ENCODE measurements at places on chromosomes 4 and X.

- no peak for DNase-seq
These were observed 82.6 kb downstream of the HADH start for GRCh38 chr4:108072300-108072699.

DNA sequence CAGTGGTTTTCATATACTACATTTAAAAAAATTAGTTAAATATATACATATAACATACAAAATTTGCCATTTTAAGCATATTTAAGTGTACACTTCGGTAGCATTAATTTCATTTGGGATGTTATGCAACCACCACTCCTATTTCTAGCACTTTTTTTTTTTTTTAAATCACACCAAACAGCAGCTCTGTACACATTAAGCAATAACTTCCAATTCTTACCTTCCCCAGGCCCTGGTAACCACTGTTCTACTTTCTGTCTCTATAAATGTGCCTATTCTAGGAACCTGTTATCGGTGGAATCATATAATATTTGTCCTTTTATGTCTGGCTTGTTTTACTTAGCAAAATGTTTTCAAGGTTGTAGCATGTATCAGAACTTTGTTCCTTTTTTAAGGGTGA is 39.1 kb downstream of the TMEM164 start:
- peak; percentile 31 for DNase-seq

DNA sequence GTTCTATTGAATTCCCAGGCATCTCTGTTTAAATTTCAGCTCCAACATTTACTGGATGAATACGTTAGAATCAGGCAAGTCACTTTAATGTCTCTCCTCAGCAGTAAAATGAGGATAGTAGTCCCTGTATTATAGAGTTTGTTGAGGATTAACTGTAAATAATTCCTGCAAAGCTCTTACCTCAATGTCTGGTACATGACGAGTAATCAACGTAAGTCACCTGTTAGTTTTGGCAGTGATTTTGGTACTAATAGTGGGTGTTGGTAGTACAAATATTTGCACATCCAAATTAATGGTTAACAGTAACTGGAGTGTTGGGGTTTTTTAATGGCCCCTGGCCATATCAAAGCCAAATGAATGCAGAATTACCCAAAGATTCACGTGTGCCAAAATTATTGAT is 189.8 kb upstream of the GALNT7 start:
- DNase-seq: no peak

GRCh38 chrX:119760026-119760877 is 1.9 kb downstream of the SOWAHD start:
- DNase-seq: no peak

DNA sequence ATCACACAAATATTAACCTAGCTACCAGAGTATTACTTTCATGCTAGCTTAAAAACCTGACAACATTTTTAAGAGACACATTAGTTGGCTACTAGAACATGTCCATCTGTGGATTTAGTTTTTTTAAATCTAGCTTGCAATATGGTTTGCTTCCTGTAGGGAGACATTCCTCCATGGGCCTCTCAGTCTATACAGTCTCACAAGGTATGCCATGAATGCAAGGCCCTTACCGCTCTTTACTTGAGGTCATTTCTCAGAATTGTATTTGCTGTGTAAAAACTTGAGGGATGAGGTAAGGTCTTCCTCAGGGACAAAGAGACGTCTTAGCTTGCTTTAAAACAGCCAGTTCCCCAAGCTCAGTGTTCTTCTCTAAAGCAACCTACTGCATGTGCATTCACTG is 26.9 kb downstream of the UBA6 start:
- no peak for DNase-seq

GRCh38 chrX:118350221-118350620 is 4.3 kb downstream of the WDR44 start:
- DNase-seq: peak; percentile 29

DNA sequence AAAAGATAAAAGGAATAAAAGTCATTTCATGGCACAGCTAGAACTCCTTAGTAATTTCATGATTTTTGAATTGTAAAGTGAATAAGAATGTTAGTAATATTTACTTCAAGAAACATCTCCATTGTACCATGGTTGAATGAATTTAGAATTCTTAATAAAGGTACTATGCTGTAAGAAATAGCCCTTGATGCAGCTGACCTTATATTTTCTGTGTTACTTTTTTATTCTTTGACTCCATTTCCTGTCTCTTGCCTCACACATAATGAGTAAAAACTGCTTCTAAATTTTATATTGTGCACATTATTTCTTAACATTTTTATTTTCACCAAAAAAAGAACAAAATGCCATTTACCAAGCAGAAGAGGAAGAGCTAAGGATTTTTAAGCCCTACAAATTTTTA is 81.9 kb upstream of the PDHA2 start:
- no peak for DNase-seq

GRCh38 chrX:30308263-30309138 is 689 bp downstream of the NR0B1 start:
- no peak for DNase-seq

DNA sequence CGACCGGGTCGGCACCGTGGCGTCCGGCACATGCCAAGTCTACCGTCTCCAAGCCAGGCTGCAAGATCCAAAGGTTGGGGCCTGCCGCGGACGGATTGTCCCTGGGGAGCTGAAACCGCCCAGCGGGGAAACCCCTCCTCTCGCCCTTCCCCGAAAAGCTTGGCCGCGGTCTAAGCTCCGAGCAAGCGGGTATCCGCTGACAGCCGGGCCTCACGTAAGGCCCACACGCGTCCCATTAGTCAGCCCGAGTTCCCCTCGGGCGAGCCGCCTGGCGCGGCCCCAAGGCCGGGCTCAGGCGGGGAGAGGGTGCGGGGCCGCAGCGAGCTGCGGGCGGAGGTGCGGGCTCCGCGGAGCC is 6.8 kb upstream of the BCOR start:
- DNase-seq: no peak

- DNase-seq: no peak
These were observed 715.2 kb upstream of the HTR2C start for GRCh38 chrX:113868711-113869110.

GRCh38 chr4:105686571-105686970 is 21.9 kb downstream of the INTS12 start:
- DNase-seq: no peak

DNA sequence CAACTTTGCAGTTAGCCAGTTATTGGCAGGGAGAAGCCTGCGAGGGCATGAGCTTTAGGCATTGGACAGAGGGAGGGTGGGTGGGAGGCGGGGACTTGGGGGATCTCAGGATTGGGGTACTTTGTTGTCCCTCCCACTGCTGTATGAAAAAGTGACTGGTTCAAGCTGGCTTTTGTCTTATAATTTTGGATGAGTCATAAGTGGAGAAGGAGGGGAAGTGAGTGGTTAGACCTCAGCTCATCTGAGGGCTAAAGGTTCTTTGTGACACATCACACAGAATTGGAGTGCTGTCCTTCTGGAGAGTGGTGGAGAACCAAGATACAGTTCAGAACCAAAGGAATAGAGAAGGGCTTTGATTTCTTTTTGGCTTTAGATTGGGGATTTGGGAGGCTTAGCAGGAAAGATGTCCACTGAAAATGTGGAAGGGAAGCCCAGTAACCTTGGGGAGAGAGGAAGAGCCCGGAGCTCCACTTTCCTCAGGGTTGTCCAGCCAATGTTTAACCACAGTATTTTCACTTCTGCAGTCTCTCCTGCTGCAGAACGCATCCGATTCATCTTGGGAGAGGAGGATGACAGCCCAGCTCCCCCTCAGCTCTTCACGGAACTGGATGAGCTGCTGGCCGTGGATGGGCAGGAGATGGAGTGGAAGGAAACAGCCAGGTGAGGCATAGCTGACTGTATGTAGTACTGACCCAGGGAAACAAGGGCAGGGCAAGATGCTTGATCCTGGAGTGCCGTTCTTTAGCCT is at the start of gene SLC4A4:
SLC4A4 (plus strand) TSS at position 175 of the 748 bp plus-strand sequence.
- no peak for DNase-seq

DNA sequence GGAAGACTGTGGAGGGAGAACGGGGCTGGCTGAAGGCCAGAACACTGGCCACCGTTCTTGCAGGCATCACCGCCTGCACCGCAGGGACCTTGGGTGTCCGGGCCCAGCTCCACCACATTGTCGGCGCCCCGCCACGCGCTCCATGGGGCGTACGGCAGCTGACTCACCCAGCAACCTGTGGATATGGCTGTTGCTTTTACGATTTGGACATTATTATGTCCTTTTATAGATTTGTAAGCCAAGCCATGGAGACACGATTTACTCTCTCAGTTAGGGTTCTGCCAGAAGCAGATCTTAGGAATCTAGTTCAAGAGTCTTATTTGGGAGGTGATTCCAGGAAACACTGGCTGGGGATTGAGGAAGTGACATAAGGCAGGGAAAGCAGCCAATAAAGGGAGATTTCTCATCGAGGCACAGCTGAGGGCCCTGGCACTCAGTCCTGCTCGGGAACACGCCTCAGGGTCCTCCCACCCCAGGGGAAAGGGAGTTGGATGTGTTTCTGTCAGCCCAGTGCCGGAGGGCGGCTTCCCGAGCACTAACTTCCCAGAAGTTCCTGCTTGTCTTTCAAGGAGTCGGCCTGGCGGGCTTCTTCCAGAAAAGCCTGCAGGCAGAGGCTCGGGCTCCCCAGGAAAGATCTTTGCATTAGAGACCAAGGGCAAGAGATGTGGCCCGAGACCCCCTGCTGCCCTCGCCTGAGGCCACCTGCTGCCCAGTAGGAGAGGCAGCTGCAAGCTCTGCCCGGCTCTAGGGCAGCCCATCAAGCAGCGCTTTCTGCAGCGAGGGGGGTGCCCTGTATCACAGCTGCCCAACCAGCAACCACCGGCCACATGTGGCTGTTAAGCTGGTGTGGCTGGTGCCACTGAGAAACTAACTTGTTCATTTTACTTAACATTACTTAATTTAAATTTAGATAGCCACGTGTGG is 52.9 kb downstream of the CRMP1 start:
- no peak for DNase-seq

DNA sequence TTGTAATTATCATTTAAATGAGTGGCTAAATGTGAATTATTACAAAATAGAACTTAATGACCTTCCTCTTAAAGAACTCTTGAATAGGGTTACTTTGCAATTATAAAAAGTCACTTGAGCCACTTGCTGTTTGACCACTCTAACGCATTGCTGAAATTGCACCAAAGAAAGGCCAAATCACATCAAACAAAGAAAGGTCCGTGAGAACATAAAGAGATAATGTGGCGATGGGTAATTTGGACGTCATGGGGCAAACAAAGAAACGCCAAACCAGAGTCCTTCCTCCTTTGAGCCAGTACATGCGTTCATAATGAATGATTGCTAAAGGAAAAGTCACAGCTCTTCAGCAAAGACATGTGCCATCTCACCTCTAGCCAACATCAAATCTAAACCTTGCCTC is 229.8 kb upstream of the STS start:
- DNase-seq: no peak

DNA sequence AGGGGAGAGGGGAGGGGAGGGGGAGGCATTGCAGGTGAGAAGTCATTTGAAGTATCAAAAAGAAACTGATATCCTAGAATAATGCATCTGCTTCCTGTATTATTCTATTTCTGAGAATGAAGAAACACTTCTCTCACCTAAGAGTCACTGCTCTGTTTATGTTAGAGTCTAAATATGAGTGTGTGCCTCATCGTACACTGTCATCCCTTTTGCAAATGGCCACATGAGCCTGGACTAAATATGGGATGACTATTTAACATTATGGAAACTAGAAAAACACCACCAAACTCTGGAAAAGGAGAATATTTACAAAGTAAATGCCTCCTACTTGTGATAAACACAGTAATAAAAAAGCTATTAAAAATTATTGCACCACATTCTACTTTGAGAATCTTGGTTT is 146.4 kb upstream of the NOCT start:
- no peak for DNase-seq

DNA sequence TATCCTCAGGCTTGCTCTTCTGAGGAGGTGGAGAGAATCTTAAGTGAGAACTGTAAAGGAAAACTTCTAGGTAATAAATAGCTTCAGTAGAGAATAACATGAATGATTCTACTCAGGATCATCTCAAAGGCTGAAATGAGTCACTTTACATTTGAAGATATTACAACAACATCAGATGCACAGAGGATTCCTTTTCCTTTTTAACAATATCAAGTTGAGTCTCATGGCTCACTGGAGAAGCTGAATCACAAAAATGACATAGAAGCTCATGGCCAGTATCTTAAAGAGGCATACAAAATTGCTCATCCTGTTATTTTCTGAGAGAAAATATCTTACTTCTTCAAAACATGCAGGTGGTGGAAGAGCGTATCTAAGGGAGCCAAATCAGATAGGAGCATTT is 72.5 kb upstream of the EMCN start:
- no peak for DNase-seq
